ENCODE measurements at places on chromosomes 3 and 15. TPM values are rescaled to one million over a fixed set of nuclear protein-coding genes. Genes with fewer than 3 reads are reported as not detected.

The THPO gene
- not detected for total RNA-seq

The FAIM gene
- total RNA-seq, result 12.0 TPM

The SAXO2 gene
- 0.40 TPM for total RNA-seq

The TPRG1 gene
- total RNA-seq, result 0.13 TPM

The FBXO22 gene
- total RNA-seq, result 67.0 TPM

The RTP3 gene
- not detected for total RNA-seq

The KNG1 gene
- total RNA-seq, result not detected

The DUOX1 gene
- under 0.01 TPM for total RNA-seq

The ILDR1 gene
- not detected for total RNA-seq

The GP9 gene
- not detected for total RNA-seq

The AMOTL2 gene
- total RNA-seq, result 104 TPM

The CLDN18 gene
- total RNA-seq, result not detected

The VILL gene
- total RNA-seq, result 5.3 TPM

The CNTN6 gene
- total RNA-seq, result not detected

The PARP9 gene
- total RNA-seq, result 17.8 TPM

The DPH3 gene
- total RNA-seq, result 23.4 TPM
